Large intestine (tissue), 12 donors: ENCODE measurements at places on chromosomes 5 and 9. TPM values are rescaled to one million over a fixed set of nuclear protein-coding genes. Genes with fewer than 3 reads are reported as not detected.

Gene CAMK2A
- 1.1 TPM for polyA plus RNA-seq

Gene TLE4
- 33.3 TPM for polyA plus RNA-seq

- DNase-seq: no peak
- no peaks in the 10 kb centered on the region for H3K4me1 ChIP-seq
- no peak overlapping the region for H3K27ac ChIP-seq
These were observed 7.1 kb downstream of the MED10 start for GRCh38 chr5:6371079-6371810.

Gene NFX1
- polyA plus RNA-seq: 33.4 TPM

- peak overlapping the region; percentile 98 for H3K27ac ChIP-seq
- H3K36me3 ChIP-seq: no peaks in the 10 kb centered on the region
- no peaks in the 10 kb centered on the region for H3K27me3 ChIP-seq
- DNase-seq: peak; percentile 89
- peak overlapping the region; percentile 37 for H3K4me3 ChIP-seq
- peaks cover 56% of the 10 kb centered on the region for H3K4me1 ChIP-seq
These were observed 137.2 kb downstream of the C9orf50 start for GRCh38 chr9:129483415-129484351.

- no peaks in the 10 kb centered on the region for H3K27me3 ChIP-seq
- no peak overlapping the region for H3K27ac ChIP-seq
- H3K36me3 ChIP-seq: no peaks in the 10 kb centered on the region
- no peak overlapping the region for H3K4me3 ChIP-seq
- no peaks in the 10 kb centered on the region for H3K4me1 ChIP-seq
- no peak for DNase-seq
These were observed 44.4 kb upstream of the GRIA1 start for GRCh38 chr5:153445875-153446579.
